ENCODE measurements at places on chromosomes 13 and 19.

DNA sequence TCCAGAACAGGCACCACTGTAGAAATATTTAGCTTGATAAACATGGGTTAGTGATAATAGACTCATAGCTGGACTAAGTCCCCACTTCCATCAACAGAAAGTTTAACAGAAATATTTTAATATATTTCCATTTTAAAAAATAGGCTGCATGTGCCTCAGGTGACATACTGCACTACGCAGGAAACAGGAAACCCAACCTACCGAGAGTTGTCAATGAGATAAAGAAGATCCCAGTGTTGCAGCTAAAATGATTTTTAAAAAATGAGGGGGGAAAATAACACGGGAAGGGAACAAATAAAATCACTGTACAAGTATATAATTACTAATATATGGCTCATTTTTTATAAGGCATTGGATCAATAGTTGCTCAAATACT is 154.8 kb downstream of the TBC1D4 start:
- no peak for DNase-seq

GRCh38 chr13:49443357-49443703 is 534 bp downstream of the CAB39L start:
- DNase-seq: no peak

GRCh38 chr13:79389026-79389425 is 17.0 kb downstream of the RBM26 start:
- DNase-seq: no peak

DNA sequence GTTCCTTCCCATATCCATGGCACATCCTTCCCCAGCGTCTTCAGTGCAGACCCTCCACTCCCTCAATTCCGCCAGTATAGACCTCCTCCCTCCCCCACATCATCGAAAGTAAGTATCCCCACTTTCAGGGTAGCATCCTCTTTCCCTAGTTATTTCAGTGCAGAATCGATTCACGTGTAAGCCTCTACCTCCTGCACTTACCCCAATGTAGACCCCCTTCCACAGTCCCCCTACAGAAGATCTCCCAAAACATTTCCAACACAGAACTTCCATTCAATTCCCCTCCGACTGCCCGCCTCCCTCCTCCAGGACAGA is 664 bp downstream of the IRF3 start:
- no peak for DNase-seq

DNA sequence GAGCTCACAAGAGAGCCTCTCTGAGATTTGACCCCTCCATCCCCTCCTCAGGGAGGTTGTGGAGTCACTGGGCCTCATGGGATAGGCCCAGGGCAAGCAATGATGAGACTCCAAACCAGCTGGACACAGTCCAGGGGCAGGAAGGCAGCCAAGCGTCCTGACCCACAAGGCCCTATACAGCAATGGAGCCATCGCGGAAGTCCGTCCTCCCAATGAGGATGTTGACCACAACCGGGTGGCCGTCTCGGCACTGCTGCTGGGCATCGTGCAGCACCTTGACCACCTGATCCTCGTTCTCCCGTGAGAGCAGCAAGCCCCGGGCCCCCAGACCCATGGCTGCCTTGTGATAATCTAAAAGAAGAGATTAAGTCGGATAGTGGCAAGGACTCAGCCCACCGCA is 7.9 kb downstream of the SYDE1 start:
- DNase-seq: no peak

- DNase-seq: no peak
Measured at GRCh38 chr19:1047696-1048147, 7.8 kb downstream of the ABCA7 start.

DNA sequence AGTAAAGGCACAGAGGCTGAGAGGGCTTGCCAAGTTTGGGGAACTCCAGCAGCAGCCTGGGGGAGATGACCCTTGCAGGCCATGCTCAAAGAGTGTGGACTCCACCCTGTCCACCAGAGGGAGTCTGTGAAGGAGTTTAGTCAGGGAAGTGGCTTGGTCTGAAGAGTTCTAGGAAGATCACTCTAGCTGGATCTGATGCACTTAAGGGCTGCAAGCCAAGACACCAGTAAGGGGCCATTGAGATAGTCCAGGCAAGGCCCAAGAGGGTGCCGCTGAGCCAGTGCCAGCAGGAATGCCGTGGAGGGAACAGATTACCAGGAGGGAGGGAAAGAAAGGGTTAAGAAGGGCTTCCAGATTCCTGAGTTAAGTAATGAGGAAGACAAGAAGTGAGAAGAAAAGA is 68.7 kb downstream of the ZAR1L start:
- no peak for DNase-seq

- DNase-seq: no peak
Measured at GRCh38 chr13:79686441-79686840, 205.5 kb downstream of the NDFIP2 start.
